ENCODE measurements at places on chromosomes 3 and 15.

- DNase-seq, result no peak
These were observed 5.1 kb upstream of the IGDCC3 start for GRCh38 chr15:65382921-65383320.

- no peak for DNase-seq
These were observed 52.8 kb downstream of the GPR160 start for GRCh38 chr3:170090601-170090981.

- peak; percentile 79 for DNase-seq
These were observed 51.8 kb upstream of the GATM start for GRCh38 chr15:45429941-45430792.

- peak; percentile 70 for DNase-seq
These were observed 61.6 kb downstream of the TMEM44 start for GRCh38 chr3:194571491-194572142.

- no peak for DNase-seq
These were observed 695.8 kb downstream of the TUSC7 start for GRCh38 chr3:117405359-117405758.

DNA sequence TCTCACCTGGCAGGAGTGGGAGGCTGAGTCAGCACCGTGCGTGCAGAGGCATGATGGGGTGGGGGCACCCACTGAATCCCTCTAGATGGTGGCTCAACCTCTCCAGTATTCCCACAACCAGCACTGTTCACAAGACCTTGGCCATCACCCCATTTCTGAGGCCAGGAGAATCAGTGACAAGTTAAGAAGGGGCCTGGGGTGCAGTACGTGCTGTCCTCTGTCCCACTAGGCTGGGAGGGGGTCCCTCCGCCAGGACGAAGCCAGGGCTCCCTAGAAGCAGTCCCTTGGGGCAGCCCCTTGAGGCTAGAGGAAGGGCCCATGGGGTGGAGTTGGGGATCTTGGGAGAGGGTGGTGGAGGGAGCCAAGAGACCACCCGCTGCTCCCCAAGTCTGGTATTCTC lies 4.8 kb downstream of the MYL3 start:
- DNase-seq, result no peak

DNA sequence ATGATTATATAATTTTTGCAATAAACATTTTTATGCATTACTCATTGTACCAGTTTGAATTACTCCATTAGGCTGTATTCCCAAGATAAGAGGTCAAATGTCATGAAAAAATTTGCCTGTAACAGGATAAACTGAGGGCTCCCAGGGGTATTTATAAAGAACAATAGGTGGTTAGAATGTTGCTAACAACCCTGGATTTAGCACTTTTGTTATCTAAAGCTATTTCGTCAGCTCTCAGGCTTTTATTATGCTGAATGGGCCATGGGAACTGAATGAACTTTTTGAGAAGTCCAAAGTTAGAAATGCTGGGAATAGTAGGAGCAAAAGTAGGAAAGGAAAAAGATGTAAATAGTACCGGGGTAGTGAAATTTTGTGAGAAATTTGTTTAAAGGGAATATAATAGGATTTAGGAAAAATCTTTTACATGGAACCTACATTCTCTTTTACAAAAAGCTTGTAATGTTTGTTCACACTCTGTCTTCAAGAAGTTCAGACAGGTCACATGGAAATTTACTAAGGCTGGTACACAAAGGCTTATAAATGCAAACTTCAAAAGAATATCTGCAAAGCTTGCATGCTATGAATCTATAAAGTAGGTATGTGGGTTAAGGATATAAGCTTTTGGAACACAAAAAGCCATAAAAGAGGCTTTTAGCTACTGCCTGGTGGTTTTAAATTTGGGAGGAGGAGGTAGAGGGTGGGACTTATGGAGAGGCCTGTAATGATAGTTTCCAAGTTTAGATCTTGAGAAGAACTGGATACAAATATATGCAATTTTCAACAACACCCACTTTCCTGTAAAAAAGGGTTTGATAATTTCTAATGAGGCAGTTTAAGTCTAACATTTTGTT lies 445.8 kb upstream of the NAALADL2 start:
- DNase-seq, result no peak

GRCh38 chr15:73993211-73993994 lies 1.1 kb upstream of the PML start:
- DNase-seq, result no peak

DNA sequence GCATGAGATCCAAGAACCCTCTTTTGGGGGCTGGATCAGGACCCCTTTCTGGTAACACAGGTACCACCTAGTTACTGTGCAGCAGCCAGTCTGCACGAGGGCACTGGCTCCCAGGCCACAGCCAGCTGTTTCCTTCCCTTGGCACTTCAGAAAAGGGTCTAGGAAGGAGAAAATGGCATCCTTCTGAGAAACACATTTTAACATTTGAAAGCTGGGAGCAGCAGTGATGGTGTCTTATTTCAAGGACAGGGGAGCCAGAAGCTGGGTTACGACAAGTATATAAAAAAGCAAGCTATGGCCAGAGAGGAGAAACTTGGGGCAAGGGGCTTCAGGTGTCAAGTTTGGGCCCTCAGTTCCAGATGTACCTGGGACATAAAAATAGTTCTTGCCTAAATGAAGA lies 282.8 kb downstream of the CTNNB1 start:
- no peak for DNase-seq
